ENCODE measurements at places on chromosomes 11 and 22.

DNA sequence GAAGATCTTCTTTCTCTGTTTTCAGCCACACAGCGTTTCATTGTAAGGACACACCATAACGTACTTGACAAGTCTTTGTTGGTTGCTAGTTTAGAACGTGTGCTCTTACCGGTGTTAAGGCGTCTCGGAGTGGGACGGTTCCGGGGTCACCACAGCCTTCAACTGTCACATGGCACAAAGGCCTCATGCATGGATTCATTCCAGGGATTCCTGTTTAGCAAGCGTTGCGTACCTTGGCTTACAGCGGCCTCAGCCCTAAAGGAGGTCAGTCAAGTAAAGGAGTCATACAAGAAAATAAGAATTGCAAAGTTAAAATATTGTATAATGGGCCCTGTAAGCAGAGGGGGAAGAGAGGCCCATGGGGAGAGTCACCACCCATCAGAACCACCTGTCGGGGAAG, 2.2 kb upstream of the SCGB1A1 start:
- DNase-seq: no peak

GRCh38 chr11:116791002-116791812, 472 bp downstream of the APOA5 start:
- peak; percentile 63 for DNase-seq

DNA sequence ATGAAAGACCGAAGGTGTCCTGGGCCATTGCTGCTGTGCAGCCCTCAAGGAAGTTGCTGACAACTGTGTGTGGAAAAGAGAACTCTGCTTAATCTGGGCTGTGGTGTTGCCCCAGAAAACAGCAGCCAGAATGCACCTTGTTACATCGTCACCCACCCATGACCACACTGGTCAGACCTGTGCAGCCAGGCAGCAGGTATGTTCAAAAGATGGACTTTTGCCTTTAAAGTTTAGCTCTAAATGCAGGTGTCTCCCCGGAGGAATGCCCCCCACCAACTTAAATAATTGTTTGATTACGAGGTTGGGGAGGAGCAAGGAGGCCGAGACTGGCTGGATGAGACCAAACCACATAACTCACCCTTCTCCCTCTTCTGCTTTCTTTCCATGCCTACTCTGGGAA, 15.3 kb upstream of the POLA2 start:
- no peak for DNase-seq

- DNase-seq: no peak
Measured at GRCh38 chr11:61670626-61671025, 9.6 kb upstream of the DAGLA start.

DNA sequence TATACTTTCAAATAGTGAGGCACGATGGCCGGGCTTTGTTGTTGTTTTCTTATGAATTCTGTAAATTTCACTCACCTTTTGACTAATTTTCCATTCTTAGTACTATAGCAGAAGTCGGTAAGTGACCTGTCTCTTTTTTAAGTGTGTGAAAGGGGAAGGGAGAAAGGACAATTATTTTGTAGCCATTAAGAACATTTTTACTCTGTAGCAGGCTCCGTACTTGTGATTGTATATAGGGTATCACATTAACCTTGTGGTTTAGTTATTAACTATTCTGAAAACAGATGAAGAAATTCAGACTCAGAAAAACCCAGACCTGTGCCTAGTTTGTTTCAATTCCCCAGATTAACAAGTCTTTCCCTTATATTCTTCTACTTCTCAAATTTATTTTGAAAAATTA, 78.7 kb downstream of the CASP12 start:
- no peak for DNase-seq

DNA sequence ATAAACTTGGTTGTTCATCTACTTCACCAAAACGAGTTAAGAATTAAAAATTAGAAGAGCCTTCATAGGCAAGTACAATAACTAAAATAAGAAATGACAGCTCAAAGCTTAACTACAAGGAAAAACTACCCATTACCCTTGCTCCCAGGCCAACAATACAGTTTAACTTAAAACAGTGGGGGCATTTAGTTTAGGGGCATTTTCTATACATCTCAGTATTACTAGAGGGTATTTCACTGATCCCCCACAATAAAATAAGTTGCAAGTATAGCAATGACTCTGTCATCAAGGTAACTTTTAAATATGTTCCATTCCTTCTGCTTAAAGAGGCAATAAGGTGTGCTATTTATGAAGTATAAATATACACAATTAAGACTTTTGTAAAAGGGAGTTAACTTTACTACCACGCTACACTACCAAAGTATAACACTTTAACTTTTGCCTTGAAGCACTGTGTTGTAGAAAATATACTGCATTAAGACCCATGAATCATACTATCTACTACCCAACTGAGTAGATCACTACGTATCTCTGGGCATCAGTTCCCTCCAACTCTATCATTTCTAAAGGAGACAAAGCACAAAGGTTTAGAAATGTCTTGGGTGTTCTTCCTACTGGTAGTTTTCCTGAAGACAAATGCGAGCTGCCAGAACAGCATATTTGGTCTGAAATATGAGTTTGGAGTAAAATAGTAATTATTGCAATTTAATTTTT, 29.8 kb downstream of the CHORDC1 start:
- DNase-seq: no peak

DNA sequence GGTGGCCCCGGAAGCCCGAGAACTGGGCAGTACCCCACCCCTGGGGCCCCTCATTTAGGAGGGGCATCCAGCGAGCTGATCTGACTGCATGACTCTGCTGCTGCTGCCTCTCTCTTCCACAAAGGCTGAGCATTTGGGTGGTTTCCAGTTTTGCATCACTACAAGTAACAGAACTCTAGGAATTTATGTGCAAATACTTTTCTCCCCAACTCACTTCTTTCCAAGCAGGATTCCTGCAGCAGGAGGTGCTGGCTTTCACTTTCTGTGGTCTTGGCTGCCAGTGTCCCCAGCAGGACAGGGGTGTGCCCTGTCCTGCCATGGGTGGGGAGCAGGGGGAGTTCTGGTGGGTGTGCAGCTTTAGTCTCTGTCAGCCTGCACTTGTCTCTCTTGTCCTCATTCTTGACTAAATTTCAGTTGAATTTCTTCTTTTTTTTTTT, 21.2 kb downstream of the UPB1 start:
- DNase-seq: peak; percentile 93

DNA sequence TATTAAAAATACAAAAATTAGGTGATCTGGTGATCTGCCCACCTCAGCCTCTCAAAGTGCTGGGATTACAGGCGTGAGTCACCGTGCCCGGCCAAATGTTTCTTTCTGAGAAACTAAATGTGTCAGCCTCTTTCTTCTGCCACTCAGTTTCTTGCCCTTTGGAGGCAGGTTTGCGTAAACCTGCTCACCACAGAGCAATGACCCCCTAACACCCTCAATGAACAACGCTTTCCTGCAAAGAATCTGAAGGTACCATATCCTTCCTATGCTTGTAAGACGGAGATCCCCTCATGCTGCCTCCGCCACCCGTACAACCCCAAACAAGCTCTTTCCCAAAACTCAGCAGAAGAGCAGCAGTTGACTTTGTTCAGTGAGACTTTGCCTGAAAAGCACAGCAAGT, 38.7 kb upstream of the TTLL12 start:
- no peak for DNase-seq

GRCh38 chr11:14125529-14125928, 163.0 kb downstream of the SPON1 start:
- DNase-seq: peak; percentile 1

GRCh38 chr11:2517016-2517385, 72.2 kb downstream of the KCNQ1 start:
- no peak for DNase-seq

DNA sequence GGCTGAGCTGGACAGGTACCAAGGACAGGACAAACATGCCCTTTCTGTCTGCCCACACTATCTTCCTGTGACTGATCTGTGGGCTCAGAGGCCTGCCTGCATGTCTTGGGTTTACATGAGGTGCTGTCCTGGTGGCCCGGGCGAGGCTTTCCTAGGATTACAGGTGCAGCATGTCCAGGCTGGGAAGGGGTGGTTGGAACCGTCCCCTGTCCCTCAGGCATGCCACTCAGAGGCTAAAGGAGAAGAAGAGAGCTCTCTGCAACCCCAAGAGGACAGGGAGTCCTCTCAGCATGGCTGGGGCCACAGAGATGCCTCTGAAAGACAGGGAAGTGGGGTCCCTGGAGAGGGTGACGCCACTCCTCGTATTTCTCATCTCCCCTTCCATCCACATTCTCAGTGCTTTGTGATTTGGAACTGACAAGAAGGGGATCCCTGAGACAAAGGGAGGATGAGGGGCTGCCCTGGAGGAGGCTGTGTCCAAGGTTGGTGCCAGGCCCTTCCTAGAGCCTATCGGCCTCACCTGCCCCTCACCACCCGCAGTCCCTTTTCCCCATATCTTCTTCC, 64.6 kb upstream of the LMO1 start:
- DNase-seq: no peak

GRCh38 chr11:74978041-74978440, 10.7 kb upstream of the NEU3 start:
- no peak for DNase-seq

DNA sequence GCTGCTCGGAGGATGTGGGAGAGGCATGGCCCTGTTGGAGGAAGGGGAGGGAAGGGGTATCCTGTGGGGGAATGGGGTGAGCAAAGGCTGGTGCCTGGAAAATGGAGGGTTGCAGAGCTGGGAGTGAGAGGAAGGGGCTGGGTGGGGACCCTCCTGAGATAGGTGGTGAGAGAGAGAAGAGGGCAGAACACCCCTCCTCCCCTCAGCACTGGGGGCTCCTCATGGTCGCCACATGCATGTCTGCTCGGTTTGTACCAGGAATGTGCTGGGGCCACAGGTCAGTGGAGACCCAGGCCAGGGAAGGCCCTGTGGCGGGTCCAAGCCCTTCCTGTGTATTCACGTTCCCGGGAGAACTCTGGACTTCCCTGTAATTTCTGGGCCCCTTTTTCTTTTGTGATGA, 27.8 kb upstream of the ACR start:
- no peak for DNase-seq

GRCh38 chr11:6833356-6833755, 12.1 kb upstream of the OR10A5 start:
- no peak for DNase-seq

DNA sequence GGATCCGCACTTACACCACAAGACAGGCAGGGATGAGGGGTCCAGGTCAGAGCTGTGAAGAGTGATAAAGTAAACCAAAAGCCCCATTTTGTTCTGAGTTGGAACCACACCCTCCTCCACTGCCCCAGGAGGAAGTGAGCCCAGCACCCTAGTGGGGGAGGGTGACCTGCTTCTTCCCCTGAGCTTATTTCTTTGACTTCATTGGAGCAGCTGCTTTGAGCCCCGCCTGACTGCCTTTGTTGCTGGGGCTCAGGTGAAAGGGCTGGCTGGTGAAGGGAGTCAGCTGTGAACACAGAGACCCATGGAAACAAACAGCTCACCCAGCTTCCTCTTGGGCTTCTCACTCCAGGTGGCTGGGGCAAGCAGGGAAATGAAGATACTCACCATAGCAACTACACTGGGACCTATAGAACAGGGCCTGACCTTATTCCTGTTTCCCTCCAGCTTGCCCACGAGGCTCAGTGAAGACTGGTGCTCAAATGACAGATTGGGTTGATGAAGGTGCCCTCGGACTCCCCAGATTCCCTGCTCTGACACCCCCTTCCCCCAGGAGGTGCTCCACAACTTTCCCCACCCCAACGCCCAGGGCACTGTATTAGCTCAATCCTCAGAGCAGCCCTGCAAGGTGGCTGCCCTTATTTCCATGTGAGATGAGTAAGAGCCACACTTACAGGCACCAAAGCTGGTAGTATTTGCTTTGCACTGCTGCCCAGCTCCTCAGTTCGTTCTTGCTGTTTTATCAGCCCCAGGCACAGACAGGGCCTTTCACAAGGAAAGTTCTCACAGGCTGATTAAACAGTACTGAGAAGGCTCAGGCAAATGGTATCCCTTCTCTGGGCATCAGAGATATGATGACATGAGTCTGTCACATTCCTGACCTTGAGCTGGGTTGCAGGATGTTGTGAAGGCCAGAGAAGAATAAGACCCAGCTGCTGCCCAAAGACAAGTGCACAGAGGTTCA, 2.4 kb downstream of the UCP2 start:
- DNase-seq: no peak

DNA sequence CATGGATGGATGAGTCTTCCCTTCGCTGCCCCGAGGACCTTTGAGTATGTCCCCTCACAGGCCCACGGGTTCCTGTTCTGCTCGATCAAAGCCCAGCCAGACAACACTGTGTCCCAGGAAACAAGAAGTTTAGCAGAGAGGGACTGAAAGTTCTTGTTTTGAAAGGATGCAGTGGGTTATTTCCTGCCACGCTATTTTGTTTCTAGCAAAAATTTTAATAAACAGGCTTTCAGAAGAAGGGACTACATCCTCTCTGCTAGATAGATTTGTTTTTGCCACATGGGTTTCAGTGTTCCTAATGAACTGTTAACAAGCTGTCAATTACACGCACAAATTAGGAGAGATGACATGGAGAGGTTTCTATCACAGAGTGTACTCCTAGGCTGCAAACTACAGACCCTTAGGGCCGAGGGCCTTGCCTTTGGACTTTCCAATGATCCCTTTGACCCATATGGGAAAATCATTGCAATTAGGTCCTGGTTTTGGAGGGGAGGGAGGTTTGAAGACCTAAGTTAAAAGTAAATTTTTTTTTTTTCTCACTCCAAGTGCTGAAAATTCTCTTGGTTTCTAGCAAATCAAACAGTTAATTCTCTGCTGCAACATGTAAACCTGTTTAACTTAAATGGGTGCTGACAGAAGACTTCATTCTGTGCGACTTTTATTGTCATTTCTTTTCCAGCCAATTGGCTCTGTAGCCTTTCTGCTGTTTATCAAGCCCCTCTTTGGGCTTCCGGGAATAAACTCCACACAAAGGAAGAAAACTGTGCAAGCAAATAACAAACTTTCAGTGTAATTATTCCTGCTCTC, 81.4 kb downstream of the RCN1 start:
- no peak for DNase-seq

DNA sequence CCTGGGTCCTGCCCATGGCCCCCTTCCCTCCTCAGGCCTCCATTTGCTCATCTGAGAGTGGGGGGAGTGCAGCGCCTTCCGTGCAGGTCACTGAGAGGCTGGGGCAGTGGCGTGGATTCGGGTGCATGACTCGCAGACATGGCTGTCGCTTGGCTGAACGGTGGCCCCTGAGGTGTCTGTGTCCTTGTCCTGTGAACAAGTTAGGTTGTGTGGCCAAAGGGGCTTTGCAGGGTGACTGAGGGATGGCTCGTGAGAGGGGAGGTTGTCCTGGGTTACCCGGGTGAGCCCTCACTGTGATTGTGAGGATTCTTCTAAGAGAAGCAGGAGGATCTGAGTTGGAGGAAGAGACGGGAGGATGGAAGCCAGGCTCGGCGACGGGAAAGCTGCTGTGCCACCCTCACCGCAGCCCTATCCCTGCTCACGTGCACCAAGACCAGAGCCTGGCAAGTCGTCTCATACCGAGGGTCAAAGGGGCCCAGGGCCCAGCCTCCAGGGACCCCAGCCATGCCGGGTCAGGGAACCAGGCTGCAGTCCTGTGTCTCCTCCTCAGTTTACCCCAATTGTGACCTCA, 79.1 kb downstream of the KCNQ1 start:
- no peak for DNase-seq

GRCh38 chr22:44548981-44549380, 50.9 kb upstream of the RTL6 start:
- no peak for DNase-seq

GRCh38 chr11:7787239-7787638, 9.5 kb downstream of the OR5P2 start:
- no peak for DNase-seq

GRCh38 chr11:57055744-57056143, 67.0 kb downstream of the OR5AK2 start:
- no peak for DNase-seq

GRCh38 chr11:103936059-103936458, 100.4 kb upstream of the DDI1 start:
- peak; percentile 47 for DNase-seq

Measured in fibroblast of upper back skin (primary cell).